Activated CD4-positive, alpha-beta T cell treated with anti-CD3 and anti-CD28 coated beads, Interleukin-2, amount 10 ng/mL, durations not matched to agents 24 days and 14 days (primary cell): ENCODE measurements at places on chromosomes 16 and 17. TPM values are rescaled to one million over a fixed set of nuclear protein-coding genes. Genes with fewer than 3 reads are reported as not detected.

GRCh38 chr17:73895157-73895556 lies 250.9 kb upstream of the SDK2 start:
- no peak overlapping the region for H3K27ac ChIP-seq
- no peak overlapping the region for H3K4me3 ChIP-seq
- H3K4me1 ChIP-seq: no peaks in the 10 kb centered on the region
- DNase-seq: no peak
- H3K27me3 ChIP-seq: peaks cover 7% of the 10 kb centered on the region

PRSS21 gene
- 10.2 and 11.8 TPM in 2 replicates for total RNA-seq

DNA sequence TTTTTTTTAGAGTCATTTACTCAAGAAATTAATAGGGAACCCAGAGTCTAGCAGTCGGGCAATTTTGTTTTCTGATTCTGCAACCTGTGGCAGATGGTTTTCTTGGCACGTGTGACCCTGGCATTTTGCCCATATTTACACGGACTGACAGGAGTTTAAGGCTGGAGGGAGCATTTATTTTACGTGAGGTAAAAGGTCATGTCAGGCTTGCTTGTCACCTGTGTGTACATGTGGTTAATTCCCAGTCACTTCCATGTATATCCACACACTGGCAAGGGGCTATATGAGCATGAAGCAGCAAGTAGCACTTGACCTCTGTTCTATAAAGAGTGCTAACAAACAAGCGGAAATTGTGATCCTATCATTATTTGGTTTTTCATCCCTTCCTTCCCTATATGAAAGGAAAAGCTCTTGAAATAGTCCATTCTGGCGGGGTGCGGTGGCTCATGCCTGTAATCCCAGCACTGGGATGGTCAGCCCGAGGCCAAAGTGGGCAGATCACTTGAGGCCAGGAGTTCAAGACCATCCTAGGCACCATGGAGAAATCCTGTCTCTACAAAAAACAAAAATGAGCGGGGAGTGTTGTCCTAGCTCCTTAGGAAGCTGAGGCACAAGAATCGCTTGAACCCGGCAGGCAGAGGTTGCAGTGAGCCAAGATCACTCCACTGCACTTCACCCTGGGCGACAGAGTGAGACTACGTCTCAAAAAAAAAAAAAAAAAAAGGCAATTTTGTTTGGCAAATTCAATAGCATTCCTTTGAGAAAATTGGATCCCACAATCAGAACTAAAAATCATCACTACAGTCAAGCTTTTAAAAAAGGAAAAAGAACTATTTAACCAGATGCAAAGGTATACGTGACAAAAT lies 2.1 kb downstream of the SPAG9 start:
- H3K4me3 ChIP-seq: peak overlapping the region; percentile 89
- peaks cover 1% of the 10 kb centered on the region for H3K27me3 ChIP-seq
- peaks cover 11% of the 10 kb centered on the region for H3K36me3 ChIP-seq
- peaks cover 53% of the 10 kb centered on the region for H3K4me1 ChIP-seq
- peak overlapping the region; percentile 86 for H3K27ac ChIP-seq

DNA sequence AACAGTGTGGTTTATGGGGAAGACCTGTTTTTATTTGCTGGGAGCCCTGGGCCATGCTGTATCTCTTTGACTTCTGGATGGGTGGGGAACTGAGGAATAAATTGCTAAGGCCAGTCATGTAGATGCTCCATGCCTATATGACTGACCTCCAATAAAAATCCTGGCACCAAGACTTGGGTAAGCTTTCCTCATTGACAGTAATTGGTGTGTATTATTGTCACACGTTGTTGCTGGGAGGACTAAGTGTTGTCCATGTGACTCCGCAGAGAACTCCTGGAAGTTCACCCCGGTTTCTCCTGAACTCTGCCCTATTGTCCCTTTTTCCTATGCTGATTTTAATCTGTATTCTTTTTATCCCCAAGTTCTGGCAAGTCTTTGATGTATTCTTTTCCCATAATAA lies 33.4 kb upstream of the USP22 start:
- no peaks in the 10 kb centered on the region for H3K36me3 ChIP-seq
- no peak for DNase-seq
- H3K4me3 ChIP-seq: no peak overlapping the region
- H3K27ac ChIP-seq: no peak overlapping the region
- no peaks in the 10 kb centered on the region for H3K4me1 ChIP-seq

GRCh38 chr16:22786284-22786683 lies 27.7 kb upstream of the HS3ST2 start:
- DNase-seq: no peak
- H3K4me3 ChIP-seq: no peak overlapping the region
- H3K36me3 ChIP-seq: no peaks in the 10 kb centered on the region
- H3K27ac ChIP-seq: no peak overlapping the region

- peaks cover 20% of the 10 kb centered on the region for H3K36me3 ChIP-seq
- H3K27ac ChIP-seq: peak within 1 kb of the TSS; percentile 88
- H3K4me1 ChIP-seq: peaks cover 44% of the 10 kb centered on the region
- DNase-seq: peak; percentile 94
- H3K4me3 ChIP-seq: peak within 1 kb of the TSS; percentile 84
- no peaks in the 10 kb centered on the region for H3K27me3 ChIP-seq
These were observed at the start of gene SEPTIN1 for GRCh38 chr16:30382111-30382881. Gene SEPTIN1 (minus strand): TSS chr16:30382561. CDS start chr16:30382542, 19 bp downstream.

DNA sequence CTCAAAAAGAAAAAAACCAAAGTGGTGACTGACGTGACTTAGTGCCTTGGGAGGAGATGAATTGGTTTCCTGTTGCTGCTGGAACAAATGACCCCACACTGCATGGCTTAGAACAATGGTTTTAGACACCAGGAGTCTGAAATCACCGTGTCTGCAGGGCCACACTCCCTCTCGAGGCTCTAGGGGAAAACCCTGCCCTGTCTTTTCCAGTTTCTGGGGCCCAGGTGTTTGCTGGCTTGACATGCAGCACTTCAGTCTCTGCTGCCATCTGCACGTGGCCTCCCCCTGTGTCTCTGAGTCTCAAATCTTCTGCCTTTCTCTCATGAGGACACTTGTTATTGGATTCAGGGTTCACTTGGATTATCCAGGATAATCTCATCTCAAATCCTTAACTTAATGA lies 323.8 kb upstream of the TNRC6C start:
- peak; percentile 82 for DNase-seq
- peaks cover 4% of the 10 kb centered on the region for H3K27me3 ChIP-seq
- H3K4me3 ChIP-seq: no peak overlapping the region
- peak overlapping the region; percentile 74 for H3K27ac ChIP-seq
- peaks cover 15% of the 10 kb centered on the region for H3K4me1 ChIP-seq

DNA sequence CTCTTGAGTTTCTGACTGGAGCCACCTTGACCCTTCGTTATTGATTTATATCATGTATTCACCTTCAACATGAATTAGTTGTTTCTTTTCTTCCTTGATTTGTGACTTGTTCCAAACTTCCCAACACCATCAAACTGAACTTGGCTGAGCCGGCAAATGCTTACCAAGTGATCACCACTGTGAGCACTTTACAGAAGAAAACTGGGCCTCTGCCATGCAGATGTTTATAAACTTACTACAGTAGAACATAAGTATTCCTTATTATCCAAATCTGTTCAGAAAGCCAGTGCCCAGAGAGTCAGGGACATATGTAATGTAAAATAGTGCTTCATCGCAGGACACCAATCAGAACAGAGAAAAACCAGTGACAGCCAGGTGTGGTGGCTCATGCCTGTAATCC lies 19.9 kb downstream of the CMTM4 start:
- no peaks in the 10 kb centered on the region for H3K4me1 ChIP-seq
- no peak overlapping the region for H3K4me3 ChIP-seq
- H3K27ac ChIP-seq: no peak overlapping the region
- DNase-seq: no peak
- H3K36me3 ChIP-seq: no peaks in the 10 kb centered on the region

HAS3 gene
- 0.56 and 0.64 TPM in 2 replicates for total RNA-seq

ZG16 gene
- total RNA-seq: not detected in 2 replicates

HIGD1B gene
- not detected in 2 replicates for total RNA-seq

GRCh38 chr16:4140652-4141051 lies 24.4 kb upstream of the ADCY9 start:
- no peak overlapping the region for H3K4me3 ChIP-seq
- H3K27ac ChIP-seq: no peak overlapping the region
- peaks cover 3% of the 10 kb centered on the region for H3K36me3 ChIP-seq
- DNase-seq: no peak
- H3K4me1 ChIP-seq: peaks cover 30% of the 10 kb centered on the region

- peak overlapping the region; percentile 54 for H3K4me3 ChIP-seq
- H3K27ac ChIP-seq: peak overlapping the region; percentile 78
- H3K27me3 ChIP-seq: no peaks in the 10 kb centered on the region
- peaks cover 24% of the 10 kb centered on the region for H3K4me1 ChIP-seq
- DNase-seq: peak; percentile 75
These were observed 7.4 kb downstream of the CIBAR2 start for GRCh38 chr16:85104821-85105391.

DNA sequence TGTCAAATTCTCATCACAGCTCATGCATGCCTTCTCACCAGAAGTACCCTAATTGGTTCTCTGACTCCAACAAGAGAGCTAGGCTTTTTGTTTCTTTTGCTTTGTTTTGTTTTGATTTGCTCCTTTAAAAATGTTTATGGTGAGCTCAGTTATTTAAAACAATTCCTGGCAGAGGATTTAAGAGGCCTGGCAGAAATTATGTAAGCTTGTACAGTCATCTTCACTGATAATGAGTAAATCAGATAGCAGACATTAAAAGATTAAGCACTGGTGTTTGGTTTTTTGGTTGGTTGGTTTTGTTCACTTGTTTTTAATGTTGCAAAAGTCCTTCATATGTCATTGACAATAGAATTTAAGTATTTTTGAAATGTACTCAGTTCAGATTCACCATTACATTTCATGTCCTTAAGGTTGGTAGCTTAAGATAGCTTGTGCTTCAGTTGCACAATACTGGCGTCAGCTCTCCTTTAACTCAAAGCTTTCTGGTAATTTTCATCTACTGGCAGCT lies 378.9 kb downstream of the CDH13 start:
- H3K27ac ChIP-seq: no peak overlapping the region
- H3K36me3 ChIP-seq: no peaks in the 10 kb centered on the region
- H3K27me3 ChIP-seq: no peaks in the 10 kb centered on the region
- no peaks in the 10 kb centered on the region for H3K4me1 ChIP-seq

GRCh38 chr16:65842067-65842466 lies 524.4 kb upstream of the CDH5 start:
- DNase-seq: no peak
- no peaks in the 10 kb centered on the region for H3K4me1 ChIP-seq
- H3K36me3 ChIP-seq: no peaks in the 10 kb centered on the region
- no peaks in the 10 kb centered on the region for H3K27me3 ChIP-seq

DNA sequence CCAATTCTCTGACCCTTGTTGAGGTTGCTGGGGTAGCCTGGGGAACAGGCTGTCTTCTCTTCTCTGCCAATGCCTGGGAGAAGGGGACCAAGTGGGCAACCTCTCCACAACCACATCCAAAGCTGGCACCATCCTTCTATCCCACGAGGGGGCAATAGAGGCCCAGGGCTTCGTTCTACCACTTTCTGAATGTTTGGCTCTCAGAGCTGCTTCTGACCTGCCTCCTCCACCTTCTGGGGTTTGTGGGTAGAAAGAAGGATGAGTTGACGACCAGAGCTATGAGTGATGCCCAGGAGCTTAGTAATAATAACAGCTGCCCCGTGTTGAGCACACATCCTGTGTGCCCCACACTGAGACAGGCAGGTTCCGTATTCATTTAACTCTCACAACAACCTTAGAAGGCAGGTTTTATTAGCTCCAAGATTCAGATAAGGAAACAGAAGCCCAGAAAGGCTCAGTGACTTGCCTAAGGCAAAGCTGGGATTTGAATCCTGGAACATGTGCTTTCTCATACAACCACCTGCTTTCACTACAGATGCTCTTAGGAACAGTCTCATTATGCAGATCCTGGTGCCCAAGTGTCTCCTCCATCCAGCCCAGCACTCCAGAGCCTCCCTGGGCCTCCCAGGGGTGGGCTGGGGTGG lies 11.1 kb downstream of the TSPOAP1 start:
- peak overlapping the region; percentile 85 for H3K27ac ChIP-seq
- peaks cover 45% of the 10 kb centered on the region for H3K36me3 ChIP-seq
- DNase-seq: peak; percentile 90
- peak overlapping the region; percentile 18 for H3K4me3 ChIP-seq
- peaks cover 13% of the 10 kb centered on the region for H3K4me1 ChIP-seq

GRCh38 chr16:74731853-74732477 lies 31.3 kb upstream of the MLKL start:
- no peaks in the 10 kb centered on the region for H3K36me3 ChIP-seq
- no peak for DNase-seq
- H3K4me1 ChIP-seq: peaks cover 5% of the 10 kb centered on the region
- H3K27ac ChIP-seq: no peak overlapping the region

DNA sequence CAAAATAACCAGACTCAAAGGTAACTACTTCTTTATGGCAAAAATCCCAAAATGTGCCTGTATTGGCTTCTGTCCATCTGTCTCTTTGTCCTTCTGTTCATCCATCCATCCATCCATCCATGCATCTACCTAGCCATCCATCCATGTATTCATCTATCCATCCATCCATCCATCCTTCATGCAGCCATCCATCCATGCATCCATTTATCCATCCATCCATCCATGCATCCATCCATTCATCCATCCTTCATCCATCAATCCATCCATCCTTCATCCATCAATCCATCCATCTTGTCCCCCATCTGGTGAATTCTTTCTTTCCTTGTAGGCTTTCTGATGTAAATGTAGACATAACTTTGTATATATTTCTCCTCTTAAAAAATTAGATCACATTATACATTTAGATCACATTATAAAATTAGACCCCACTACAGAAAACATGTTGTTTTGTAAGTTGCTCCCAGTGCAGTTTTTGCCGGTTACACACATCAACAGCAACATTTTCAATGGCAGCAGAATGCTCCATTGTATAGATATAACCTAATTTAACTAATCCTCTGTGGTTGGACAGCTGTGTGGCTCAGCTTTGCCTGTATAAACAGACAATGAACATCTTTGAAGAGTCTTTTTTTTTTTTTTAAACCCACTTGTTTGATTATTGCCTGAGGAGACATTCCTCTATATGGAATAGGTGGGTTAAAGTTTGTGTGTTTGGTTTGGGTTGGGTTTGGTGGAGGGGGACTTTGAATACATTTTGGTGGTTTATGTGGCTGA lies 72.0 kb downstream of the MSI2 start:
- no peak for DNase-seq
- peaks cover 41% of the 10 kb centered on the region for H3K36me3 ChIP-seq
- peak overlapping the region; percentile 12 for H3K27ac ChIP-seq
- no peak overlapping the region for H3K4me3 ChIP-seq
- peaks cover 43% of the 10 kb centered on the region for H3K4me1 ChIP-seq

- no peaks in the 10 kb centered on the region for H3K36me3 ChIP-seq
- no peak overlapping the region for H3K4me3 ChIP-seq
These were observed 31.4 kb downstream of the ASGR1 start for GRCh38 chr17:7147772-7148171.

GRCh38 chr17:58236394-58236793 lies 2.0 kb upstream of the LPO start:
- H3K4me1 ChIP-seq: peaks cover 7% of the 10 kb centered on the region
- no peak overlapping the region for H3K27ac ChIP-seq
- no peak overlapping the region for H3K4me3 ChIP-seq
